AG04450 (cell line): ENCODE measurements at places on chromosomes 12 and 14. TPM values are rescaled to one million over a fixed set of nuclear protein-coding genes. Genes with fewer than 3 reads are reported as not detected.

GRCh38 chr12:40198601-40199000 lies 26.2 kb upstream of the LRRK2 start:
- no peak for DNase-seq

DNA sequence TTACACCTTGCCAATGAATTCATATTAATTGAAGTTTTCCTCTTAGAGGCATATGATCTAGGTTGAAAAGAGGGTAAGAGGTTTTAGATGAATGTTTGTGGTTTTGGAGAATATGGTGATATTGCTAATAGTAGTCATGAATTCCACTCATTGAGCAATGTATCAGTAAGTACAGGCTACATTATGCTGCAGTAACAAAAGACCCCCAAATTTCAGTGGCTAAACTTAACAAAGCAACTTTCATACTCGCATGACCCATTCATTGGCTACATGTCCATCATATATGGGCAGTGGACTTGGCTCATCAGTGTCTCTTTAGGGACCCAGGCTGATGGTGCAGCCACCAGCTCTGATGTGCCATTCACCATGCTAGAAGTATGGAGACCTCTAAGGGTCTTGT lies 196.6 kb upstream of the MYL2 start:
- DNase-seq, result no peak

DNA sequence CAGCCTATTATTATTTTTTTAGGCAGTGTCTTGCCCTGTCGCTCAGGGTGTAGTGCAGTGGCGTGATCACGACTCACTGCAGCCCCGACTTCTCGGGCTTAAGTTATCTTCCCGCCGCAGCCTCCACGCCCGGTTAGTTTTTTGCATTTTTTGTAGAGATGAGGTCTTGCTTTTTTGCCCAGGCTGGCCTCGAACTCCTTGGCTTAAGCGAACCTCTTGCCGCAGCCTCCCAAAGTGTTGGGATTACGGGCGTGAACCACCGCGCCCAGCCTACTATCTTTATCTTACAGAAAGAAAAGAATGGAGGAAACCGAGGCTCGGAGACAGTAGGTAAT lies 507 bp upstream of the PTPN11 start:
- DNase-seq, result no peak

SERPINA10 gene
- not detected in 2 replicates for polyA plus RNA-seq

SRRM4 gene
- polyA plus RNA-seq, result not detected in 2 replicates

DNA sequence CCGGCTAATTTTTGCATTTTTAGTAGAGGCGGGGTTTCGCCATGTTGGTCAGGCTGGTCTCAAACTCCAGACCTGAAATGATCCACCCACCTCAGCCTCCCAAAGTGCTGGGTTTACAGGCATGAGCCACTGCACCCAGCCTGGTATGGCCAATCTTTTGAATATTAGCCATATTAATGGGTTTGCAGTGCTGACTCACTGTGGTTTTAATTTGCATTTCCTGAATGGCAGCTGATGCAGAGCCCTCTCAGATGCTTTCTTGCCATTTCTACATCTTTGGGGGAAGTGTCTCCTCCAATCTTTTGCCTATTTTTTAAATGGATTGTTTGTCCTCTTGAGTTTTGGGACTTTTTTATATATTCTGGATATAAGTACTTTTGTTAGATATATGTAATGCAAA lies 55.5 kb upstream of the NPAS3 start:
- no peak for DNase-seq

DNA sequence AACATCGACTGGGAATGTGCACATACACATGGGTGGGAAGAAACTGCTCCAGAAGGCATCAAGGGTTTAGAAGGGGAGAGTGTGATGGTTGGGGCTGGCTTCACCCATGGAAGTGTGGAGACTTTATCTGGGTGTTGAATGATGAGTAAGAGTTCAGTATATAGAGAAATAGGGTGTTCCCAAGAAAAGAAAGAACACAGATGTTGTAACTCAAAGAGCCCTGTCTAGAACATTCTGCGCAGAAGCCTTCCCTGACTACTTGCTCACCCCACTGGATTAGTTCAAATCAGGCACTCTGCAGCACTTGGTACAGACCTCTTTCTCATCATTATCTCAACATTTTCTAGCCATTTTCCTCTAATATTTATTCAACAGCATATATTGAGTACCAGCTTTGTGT lies 491.7 kb downstream of the SNAPC1 start:
- no peak for DNase-seq

SSTR1 gene
- 1.0 and 1.2 TPM in 2 replicates for polyA plus RNA-seq

- no peak for DNase-seq
Measured at GRCh38 chr14:68814238-68814538, 21.3 kb upstream of the ZFP36L1 start.

GLT1D1 gene
- polyA plus RNA-seq, result not detected in 2 replicates

DNA sequence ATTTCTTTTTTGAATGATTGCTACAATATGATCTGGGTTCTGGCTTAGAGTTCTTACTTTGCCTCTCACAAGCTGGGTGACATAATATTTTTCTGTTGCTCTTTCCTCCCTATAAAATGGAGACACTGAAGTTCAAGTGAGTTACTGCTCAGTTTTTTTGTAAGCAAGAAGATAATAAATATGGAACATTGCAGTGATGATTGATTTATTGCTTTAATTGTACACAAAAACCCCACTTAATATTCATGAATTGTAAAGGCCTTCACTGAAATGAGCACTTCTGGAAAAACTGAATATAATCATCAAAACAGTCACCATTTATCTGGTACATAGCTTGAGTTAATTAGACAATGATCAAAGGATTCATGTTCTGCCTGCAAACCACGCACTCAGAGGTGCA lies 71.8 kb upstream of the NAP1L1 start:
- no peak for DNase-seq

PCED1B gene
- 0.88 and 1.1 TPM in 2 replicates for polyA plus RNA-seq

- DNase-seq, result no peak
Measured at GRCh38 chr14:42228611-42229010, 621.9 kb downstream of the LRFN5 start.

DNA sequence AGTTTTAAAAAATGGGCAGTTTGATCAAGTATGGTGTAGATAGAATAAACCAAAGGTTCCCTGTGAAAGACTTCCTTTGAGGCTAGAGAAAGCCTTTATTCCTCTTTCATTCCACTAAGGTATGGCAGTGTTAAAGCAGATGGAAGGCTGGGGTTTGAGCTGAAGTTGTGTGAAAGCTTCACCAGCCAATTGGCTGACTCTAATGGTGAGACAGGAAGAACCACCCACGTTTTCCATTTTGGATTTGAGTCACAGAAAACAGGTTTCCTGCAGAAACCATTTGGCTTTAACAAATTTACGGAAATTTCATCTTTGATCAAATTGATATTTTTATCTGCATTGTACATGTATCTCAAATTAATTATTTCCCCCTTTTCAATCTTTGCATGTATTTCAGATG lies 455.0 kb downstream of the PCNX1 start:
- DNase-seq, result no peak

LRTM2 gene
- not detected in 2 replicates for polyA plus RNA-seq

GRCh38 chr14:45194964-45195363 lies 58.0 kb downstream of the MIS18BP1 start:
- DNase-seq, result no peak

DNA sequence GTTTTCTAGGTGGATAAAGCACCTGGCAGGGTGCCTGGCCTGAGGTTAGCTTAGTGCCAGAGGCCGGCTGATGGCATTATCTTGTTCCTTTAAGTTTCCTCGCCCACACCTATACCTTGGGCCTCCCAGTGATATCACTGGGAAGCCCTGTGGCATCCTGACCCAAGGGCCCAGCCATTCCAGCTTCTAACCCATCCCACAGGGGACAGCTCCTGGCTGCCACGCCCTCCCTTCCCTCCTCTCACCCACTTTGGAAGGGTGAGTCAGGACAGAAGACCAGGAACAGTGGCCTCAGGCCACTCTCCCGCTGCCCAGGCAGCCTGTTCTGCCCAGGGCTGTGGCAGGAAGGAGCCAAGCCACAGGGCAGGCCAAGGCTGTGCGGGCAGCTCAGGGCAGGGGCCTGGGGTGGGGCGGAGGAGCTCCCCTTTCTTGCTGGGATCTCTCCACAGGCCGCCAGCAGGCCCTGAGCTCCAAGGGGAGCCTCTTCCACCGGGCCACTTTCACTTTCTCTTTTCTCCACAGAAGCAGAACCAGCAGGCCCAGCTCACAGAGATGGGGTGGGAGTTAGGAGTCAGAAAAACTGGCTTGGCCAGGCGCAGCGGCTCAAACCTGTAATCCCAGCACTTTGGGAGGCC lies 75.1 kb downstream of the IRF2BPL start:
- no peak for DNase-seq

GRCh38 chr14:61148742-61149350 lies 132.3 kb downstream of the TMEM30B start:
- DNase-seq, result no peak

DNA sequence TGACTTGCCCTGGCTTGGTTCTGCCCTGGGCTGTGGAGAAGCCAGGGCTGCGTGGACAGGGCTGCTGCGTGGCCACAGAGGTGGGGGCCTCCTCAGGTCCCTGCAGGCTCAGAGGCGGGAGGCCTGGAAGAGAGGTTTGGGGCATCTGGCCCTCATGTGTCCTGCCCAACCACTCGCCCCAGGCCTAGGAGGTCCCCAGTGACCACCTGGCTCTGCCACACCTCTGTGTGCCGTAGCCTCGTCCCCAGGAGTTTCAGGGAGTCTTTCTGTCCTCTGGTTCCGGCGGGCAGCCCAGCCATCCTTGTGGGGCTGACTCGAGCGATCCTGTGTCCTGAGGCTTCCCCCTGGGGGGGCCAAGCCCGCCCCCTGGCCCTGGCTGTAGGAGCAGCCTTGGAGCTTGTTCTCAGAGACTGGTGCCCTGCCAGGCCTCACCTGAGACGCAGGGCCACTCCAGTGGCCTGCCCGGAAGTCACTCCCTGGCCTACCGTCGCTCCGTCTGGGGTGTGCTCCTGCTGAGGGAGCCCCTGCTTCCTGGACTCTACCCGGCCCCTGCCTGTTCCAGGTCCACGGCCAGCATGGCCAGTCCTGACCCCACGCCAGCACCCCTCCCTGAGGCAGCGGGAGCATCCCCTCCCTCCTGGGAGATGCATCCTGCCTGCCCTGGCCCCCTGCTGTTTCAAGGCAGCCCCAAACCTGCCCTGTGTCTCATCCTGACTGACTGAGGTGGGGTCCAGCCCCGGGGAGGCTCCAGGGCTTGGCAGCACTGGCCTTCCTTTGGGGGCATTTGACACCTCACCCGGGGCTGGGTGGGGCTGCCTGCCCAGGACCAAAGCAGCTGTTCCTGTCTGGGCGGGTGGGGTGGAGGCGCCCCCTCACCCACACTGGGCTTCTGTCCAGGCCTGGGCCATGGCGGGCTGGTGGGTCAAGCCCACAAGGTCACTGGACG lies 13.9 kb downstream of the ASPG start:
- DNase-seq, result no peak
